ENCODE measurements at places on chromosomes 1 and 21.

DNA sequence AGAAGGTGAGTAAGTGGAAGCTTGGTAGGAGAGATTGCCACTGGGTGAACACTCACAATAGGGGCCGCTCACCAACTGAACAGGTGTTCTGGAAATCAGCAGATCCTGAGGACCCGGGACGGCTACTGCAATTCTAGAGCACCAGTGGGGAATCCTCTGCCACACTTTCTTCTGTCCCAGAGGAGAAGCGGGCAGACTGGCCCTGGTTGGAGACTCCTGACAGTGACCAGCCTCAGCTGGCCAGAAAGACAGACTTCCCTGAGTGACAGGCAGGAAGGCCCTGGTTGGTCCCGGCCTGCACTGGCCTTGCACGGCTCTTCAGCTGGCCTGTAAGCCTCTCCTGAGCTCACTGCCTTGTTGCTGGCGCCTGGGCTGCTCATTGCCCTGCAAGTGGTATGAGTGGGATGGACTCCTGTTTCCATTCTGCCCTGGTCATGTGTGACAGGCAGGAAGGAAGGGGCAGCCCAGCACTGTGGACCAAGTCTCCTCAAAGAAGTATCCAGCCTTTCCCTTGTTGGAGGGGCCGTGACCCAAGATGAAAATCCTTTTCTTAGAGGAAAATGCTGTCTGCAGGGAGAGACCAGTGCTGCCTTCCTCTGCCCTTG lies 34.5 kb downstream of the MAN1C1 start:
- no peak for DNase-seq

DNA sequence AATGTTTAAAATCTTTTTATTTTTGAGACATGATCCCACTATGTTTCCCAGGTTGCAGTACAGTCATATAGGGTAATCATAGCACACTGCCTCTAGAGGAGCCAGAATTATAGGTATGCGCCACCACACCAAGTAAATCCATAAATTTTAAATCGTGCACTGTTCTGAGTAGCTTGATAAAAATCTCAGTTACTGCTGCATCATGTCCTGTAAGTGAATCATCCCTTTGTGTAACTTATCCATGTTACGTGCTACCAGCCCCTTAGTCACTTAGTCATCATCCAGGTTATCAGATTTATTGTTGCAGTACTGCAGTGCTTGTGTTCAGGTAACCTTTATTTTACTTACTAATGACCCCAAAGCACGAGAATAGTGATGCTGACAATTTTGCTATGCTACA lies 1770.9 kb downstream of the BRINP3 start:
- DNase-seq: no peak

GRCh38 chr1:75671708-75672107 lies 52.8 kb upstream of the ACADM start:
- DNase-seq: no peak

GRCh38 chr1:234756066-234756774 lies 146.2 kb upstream of the IRF2BP2 start:
- no peak for DNase-seq

GRCh38 chr21:37060296-37060695 lies 12.6 kb downstream of the PIGP start:
- no peak for DNase-seq

DNA sequence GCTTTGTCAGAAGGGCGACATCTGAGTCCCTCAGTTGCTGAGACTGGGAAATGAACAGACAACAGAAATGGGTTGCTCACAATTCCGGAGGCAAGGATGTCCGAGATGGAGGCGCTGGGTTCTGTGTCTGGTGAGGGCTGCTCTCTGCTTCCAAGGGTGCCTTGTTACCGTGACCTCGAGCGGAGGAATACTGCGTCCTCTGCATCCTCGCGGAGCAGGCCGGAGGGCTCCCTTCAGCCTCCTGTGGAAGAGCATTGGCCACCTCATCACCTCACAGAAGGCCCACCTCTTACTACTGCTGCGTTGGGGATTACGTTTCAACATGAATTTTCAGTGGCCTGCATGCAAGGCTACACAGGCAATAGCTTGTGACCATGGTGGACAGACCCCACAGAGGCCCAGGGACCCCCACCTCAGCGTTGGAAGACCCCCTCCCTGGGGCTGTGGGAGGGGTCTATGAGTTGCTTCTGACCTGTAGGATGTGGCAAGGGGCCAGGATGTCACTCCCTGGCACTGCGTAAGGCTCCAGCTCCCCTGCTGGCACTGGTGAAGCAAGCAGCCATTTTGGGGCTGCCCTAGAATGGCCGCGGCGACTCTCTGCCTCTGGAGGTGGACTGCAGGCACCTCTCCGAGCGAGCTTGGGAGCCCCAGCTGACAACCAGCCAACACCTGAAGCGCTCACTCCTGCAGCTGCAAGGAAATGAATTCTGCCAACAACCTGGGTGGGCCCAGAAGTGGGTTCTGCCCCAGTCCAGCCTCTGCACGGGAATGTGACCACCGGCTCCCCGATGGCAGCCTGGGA lies 36.3 kb upstream of the COL6A1 start:
- DNase-seq: no peak

DNA sequence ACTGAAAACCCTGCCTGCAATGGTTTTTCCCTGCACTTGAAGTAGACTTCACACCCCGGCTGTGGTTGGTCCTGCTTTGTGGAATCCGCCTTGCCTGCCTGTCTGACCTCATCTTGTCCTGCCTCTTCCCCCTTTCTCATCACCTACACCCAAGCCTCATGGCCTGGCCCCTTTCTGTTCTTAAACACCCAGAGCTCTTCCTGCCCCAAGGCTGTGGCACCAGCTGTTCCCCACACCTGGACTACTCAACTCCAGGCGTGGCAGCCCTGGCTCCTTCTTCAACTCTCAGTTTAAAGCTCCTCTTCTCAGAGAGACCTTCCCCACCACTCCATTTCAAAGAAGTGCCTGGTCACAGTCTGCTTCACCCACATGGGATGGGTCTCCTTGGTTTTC lies 27.0 kb downstream of the KIAA1614 start:
- DNase-seq: no peak

DNA sequence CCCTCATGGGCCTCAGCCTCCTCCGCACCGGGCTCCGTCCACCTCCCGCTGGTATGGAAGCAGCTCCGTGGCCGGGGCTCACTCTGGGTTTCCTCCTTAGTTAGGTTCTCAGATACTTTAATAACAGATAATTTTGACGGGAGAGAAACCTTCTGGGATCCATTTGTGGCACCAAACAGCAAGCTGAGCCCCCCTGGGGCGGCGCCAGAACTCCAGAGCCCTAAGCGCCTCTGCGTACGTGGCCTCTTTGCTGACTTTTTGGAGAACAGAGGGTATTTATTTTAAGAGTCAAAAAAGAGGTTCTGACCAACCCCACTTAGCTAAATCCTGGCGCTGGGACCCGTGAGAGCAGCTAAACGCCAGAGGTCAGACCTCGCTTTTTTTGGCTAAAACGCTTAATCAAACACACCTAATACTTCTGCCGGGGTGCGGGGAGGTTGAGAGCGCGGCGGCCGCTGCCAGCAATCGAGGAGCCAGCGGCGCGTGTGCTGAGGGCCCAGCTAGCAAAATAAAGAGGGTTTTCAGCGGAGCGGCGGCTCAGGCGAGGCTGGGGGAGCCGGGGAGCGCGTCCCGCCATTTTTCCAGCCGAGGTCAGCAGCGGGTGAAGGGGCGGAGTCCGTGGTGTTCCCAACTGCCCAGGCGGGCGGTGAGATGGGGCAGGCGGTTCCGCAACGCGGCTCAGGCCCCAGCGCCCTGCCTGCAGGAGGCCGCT lies 171.7 kb downstream of the PRDM16 start:
- no peak for DNase-seq

DNA sequence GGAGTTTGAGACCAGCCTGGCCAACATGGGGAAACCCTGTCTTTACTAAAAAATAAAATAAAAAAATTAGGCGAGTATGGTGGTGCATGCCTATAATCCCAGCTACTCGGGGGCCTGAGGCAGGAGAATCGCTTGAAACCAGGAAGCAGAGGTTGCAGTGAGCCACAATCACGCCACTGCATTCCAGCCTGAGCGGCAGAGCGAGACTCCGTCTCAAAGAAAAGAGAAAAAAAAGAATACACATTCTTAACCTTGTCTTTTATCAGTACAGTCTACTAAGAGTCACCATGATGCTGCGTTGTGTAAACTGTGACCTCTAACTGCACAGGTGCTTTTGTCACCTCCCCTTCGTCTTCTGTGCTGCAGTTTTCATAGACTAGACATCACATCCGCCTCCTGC lies 37.2 kb downstream of the PCNT start:
- DNase-seq: no peak

DNA sequence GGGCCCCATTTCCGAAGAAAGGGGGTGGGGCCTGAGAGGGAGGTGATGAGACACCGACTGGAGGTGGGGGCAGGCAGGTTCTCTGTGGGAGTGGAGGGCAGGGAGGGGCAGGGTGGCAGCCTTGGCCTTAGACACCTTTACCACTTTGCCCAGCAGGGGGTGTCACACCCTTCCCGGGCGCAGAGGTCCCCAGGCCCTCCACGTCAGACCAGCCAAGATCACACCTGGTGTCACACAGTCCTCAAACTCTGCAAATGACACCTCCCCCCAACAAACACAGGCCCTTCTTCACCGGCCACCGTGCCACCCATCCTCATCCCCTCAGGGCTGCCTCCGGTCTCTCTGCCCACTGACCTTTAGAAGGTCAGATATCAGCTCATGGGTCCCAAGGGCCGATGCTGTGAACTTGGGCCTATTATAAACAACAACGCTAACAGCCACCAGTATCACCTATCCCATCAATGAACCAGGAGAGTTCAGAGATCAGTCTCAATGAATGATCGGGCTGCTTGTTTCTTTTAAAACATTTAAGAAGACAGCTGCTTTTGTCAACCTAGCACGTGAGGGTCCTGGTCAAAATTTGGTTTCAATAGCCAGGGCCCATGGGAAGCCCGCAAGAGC lies 103.9 kb downstream of the CASZ1 start:
- DNase-seq: peak; percentile 67

- no peak for DNase-seq
Observed at GRCh38 chr1:173056365-173056764, 5.6 kb upstream of the TNFSF18 start.

GRCh38 chr1:93137604-93138292 lies 42.5 kb downstream of the TMED5 start:
- no peak for DNase-seq

- DNase-seq: no peak
Observed at GRCh38 chr1:43706598-43707189, 642 bp upstream of the ST3GAL3 start.

DNA sequence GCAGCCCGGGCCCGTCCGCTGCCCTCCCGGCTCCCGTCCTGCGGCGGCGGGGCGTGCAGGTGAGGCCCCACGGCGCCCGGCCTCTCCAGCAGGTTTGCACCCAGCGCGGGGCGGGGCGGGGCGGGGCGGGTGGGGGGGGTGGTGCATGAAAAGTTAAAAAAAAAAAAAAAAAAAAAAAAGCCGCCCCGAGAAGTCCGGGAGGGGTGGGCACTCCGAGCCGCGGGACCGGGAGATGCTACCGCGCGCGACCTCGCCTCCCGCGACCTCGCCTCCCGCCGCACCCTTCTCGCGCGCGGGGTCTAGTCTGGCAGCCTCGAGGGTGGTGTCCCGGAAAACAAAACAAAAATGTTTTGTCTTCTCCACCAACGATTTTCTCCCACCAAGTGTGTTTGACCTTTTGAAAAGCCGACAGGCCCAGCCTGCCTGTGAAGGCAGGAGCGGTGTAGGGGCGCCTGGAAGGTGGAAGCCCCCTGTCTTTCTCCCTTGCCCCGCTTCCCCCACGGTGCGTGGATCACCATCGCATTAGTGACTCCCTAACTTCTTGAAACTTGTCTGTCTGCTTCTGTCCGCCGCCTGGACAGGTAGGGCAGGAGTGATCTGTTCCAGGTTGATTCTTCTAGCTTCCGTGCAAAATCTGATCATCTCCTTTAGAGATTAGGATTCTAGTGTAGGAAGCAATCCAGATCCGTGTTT lies 569 bp downstream of the RCAN3 start:
- DNase-seq: no peak

DNA sequence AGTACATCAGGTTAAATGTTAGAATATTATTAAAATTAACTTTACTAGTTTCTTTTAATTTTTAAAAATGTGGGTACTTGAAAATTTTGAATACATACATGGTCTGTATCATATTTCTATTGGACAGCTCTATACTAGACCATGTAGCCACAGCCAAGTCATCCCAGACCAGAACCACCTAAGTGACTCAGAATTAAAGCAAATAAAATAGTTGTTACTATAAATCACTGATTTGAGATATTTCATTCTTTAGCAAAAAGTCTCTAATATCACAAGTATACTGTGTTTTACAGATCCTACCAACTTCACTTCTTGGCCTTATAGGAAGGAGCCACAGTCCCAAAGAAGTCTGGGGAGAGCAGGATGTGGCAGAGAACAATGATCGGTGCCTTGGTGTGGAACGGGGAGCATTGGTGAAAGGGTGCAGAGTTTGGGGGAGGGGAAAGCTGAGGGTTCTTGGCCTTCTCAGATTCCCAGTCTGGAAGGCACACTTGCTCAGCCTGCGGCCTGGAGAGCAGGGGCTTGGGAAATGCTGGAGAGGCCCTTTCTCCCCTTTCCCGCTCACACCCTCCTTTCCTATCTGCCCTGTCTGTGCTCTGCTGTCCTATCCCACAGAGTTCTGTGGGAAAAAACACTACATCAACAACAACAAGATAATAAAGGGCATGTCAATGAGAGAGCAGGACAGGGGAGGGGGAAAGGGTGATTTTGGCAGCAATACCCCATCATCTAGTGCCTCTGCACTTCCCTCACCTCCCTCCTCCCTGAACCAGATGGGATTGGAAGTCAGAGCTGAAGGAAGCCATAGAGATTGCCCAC lies 122.1 kb downstream of the NGF start:
- no peak for DNase-seq

DNA sequence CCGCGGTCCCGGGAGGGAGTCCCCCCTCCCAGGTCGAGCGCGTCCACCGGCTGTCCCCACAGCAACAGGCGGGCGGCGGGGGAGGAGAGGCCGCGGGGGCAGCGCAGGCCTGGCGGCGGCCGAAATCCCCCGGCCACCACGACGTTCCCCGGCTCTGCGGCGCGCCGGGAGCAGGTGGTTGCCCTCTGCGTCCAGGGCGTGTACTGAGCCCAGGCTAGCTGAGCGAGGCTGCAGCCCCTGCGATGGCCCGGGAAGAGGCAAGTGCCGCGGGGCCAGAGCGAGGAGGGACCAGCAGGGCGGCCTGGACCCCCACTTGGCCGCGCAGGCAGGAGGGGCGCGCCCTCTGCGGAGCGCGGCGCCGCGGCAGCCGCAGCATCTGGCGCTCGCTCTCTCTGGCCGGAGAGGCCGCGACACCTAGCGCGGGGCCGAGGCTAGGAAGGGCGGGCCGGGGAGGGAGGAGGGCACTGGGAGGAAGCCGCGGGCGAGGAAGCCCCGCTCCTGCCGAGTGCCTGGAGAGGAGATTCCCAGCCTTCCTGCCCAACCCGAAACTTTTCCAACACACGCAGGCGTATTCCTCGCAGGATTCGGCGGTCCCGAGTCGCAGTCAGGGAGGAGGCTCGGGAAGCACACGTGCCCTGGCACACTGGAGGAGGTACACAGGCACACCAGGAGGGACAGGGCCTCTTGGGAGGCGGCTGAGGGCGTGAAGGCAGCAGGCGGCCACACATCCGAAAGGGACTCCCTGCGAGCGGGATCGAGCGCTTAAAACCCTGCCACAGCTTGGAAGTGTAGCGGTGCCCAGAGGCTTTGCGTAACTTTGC lies 4.9 kb upstream of the PROX1 start:
- no peak for DNase-seq

Data from stimulated activated CD4-positive, alpha-beta T cell treated with anti-CD3 and anti-CD28 coated beads, Interleukin-4, amount 100 ng/mL, for 48 hours (primary cell).